ENCODE measurements at places on chromosomes 7 and 10. TPM values are rescaled to one million over a fixed set of nuclear protein-coding genes. Genes with fewer than 3 reads are reported as not detected.

DNA sequence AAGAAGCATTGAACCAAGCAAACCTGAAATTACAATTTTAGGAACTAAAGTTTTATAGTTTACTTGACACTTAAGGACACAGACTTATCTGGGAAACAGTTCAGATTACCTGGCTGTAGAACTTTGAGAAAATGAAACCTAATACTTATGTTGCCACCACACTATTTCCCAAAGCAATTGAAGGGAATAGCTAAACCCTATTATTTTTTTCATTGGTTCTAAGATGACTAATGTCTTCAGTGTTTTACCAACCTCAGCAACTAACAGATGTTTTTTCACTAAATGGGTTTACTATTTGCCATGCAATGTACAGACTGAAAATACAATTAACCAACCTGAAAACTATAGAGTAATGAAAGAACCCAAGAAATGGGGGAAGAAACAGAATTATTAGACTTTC lies 689.6 kb downstream of the SORCS1 start:
- H3K4me1 ChIP-seq, result no peaks in the 10 kb centered on the region
- no peak overlapping the region for H3K27ac ChIP-seq
- no peak overlapping the region for H3K4me3 ChIP-seq
- DNase-seq, result no peak
- H3K36me3 ChIP-seq, result no peaks in the 10 kb centered on the region

DNA sequence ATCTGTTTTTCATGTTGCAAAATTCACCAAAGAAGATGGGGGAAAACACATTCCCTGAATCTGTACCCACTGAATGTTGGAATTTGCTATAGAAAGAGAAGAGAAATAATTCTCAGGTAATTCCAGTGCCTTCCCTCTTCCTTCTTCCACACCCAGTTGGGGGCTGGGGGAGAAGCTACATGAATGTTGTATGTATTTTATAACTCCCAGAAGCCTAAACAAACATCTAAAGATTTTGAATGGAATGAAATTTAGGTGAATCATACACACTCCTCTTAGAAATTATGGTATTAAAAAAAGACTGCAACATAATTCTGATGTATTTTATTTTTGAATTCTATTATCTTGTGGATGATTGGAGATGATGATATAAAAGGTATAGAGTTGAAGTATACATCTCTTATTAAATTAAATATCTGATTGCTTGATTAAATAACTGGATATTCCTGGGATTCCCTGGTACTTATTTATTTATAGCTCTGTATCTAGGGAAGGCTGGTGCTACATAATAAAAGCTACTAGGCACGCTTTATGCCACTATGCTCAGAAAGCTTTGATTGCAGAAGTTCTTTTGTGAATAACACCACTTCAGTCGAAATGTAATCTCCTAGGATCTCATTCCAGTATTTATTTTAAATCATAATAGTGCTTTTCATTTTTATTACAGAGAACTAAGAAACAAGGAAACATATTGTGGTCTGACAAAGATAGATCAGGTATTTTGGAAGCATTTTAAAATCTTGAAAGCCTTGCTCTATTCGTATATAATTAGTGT lies 98.5 kb downstream of the MCU start:
- H3K27ac ChIP-seq, result no peak overlapping the region
- no peaks in the 10 kb centered on the region for H3K36me3 ChIP-seq
- no peak overlapping the region for H3K4me3 ChIP-seq
- no peaks in the 10 kb centered on the region for H3K27me3 ChIP-seq
- peaks cover 9% of the 10 kb centered on the region for H3K4me1 ChIP-seq

Gene FZD1
- 0.61 TPM for total RNA-seq

- 0 out of 2 replicates have a peak, but pooled peaks cover 2% of the 10 kb centered on the region for H3K4me1 ChIP-seq
- H3K4me3 ChIP-seq, result no peak overlapping the region
- DNase-seq, result no peak
- H3K36me3 ChIP-seq, result peaks cover 7% of the 10 kb centered on the region
- H3K27me3 ChIP-seq, result no peaks in the 10 kb centered on the region
These were observed 85.8 kb upstream of the GPR22 start for GRCh38 chr7:107384025-107384424.

- no peaks in the 10 kb centered on the region for H3K4me1 ChIP-seq
- DNase-seq, result no peak
- no peaks in the 10 kb centered on the region for H3K27me3 ChIP-seq
- no peak overlapping the region for H3K4me3 ChIP-seq
These were observed 35.6 kb downstream of the SRPK2 start for GRCh38 chr7:105352901-105353668.

Gene PAPSS2
- total RNA-seq, result 24.0 TPM

DNA sequence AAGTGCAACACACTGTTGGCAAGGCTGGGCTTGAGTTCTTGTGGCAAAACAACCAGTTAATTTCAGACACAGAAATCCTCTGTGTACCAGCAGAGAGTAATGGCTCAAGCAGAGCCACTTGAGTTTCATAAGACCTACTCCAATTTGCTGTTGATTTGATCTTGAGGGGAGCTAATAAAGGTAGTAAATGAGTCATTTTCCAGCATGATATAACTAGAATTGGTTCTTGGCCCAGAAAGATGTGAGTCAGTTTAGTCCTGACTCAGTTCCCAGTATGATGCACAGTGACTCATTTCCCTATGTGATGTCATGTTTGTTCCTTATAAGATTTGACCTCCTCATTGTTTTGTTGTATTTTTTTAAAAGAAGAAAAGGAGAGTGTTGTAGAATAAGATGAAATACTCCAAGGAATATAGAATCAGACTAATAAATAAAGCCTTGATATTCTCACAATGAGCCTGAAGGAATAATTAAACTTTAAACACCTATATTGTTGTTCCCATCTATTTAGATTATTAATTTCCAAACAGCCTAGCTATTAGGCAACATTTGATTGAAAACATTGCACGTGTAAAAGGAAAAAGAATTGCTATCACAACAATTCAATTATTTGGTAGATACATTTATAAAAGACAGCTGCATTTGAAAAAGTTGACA lies 186.2 kb downstream of the REEP3 start:
- DNase-seq, result no peak
- H3K4me3 ChIP-seq, result no peak overlapping the region
- H3K36me3 ChIP-seq, result peaks cover 3% of the 10 kb centered on the region
- H3K27ac ChIP-seq, result no peak overlapping the region
- H3K27me3 ChIP-seq, result no peaks in the 10 kb centered on the region

DNA sequence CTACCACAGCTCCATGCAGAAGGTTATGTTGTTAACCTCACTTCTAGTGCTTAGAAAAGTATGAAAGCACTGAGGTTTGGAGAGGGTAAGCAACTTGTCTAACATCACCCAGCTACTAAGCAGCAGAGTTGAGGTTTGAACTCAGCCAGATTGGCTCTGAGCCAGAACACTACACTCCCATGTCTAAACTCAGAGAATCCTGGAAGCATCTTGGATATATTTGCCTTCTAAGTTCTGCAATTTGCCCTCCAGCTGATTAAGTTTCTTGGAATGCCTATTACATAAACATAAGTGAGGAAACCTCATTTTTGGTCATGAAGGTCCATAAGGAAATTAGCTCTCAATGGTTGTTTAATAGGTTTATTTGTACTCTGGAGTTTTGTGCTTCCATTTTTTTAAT lies 78.1 kb upstream of the PHYHIPL start:
- no peak overlapping the region for H3K4me3 ChIP-seq
- H3K27me3 ChIP-seq, result no peaks in the 10 kb centered on the region
- H3K36me3 ChIP-seq, result no peaks in the 10 kb centered on the region
- no peak for DNase-seq

Gene TAS2R5
- 0.92 TPM for total RNA-seq

DNA sequence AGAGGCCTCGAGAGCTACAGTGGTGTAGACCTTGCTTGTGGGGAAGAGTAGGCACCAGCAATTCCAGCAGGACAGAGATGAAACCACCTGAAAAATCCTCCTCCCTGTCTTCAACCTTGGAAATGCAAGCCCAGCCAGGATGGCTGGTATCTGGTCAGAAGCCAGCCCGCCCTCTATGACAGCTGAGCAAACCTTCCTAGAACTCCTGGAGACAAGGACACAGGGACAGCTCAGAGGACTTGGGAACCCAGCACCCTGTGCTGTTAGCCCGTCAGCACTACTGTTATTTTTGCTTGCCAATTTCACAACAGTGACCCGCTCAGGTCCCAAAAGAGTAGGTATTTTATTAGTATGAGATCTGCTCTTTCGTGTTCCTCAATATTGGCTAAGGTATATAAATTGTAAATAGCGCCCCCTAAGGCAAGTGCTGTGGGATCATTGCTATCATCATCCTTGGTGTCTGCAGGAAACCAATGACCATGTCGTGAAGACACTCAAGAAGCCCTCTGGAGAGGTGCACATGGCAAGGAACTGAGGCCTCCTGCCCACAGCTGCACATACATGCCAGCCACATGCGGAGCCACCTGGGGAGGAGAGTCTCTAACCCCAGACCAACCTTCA lies 156.5 kb upstream of the CHST15 start:
- DNase-seq, result peak; percentile 35
- no peaks in the 10 kb centered on the region for H3K27me3 ChIP-seq
- H3K4me1 ChIP-seq, result no peaks in the 10 kb centered on the region
- H3K4me3 ChIP-seq, result no peak overlapping the region
- H3K27ac ChIP-seq, result no peak overlapping the region

DNA sequence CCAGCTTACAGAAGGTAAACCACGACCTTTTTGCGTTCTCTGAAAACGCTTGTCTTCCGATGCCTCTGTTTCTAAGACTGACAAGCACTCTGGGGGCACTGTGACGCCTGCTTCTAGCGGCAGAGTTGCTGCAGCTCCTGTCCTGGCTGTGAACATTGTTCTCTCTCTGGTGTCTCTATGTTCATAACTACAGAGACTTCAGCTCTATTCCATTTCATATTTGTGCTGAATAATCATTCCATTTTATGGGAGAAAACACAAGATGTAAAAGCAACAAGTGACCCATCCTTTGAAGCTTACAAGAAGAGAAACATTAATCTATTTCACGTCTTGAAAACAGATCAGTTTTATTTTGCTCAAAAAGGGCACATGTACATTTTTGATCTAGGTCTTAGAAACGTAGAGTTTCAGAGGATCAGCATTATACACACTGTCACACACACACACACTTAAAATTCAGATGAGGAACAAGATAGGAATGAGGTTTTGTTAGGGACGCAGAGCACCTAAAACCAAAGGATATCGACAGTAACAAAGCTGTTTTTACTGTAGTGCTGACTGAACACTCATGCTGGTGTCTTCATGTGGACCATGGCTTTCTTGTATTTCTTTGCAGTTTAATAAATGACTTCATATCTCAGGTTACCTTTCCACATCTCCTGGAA lies 3.0 kb downstream of the IKZF1 start:
- H3K27me3 ChIP-seq, result peaks cover 18% of the 10 kb centered on the region
- H3K4me3 ChIP-seq, result no peak overlapping the region
- no peak overlapping the region for H3K27ac ChIP-seq
- no peaks in the 10 kb centered on the region for H3K36me3 ChIP-seq
- no peaks in the 10 kb centered on the region for H3K4me1 ChIP-seq

Gene C10orf105
- total RNA-seq, result 0.26 TPM

GRCh38 chr10:62653254-62653653 lies 151.3 kb upstream of the ADO start:
- H3K4me1 ChIP-seq, result no peaks in the 10 kb centered on the region
- no peak overlapping the region for H3K27ac ChIP-seq
- H3K27me3 ChIP-seq, result no peaks in the 10 kb centered on the region
- H3K4me3 ChIP-seq, result no peak overlapping the region

DNA sequence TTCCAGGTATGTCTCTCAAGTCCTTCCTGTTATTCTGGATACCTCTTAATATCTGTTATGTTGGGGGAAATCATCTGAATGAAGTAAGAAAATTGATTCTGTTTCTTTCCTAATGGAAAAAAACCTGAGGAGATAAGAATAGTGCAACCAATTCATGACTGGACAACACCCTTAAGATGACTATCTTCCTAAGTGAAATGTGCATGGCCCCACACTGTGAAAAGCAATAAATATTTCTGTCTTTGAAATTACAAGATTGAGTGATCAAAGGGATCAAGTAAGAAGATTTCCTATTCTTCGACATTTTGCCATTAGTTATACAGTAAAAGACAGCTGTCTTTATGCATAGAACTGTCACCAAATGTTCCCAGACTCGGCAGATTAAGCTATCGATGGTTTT lies 73.9 kb downstream of the CHCHD3 start:
- no peaks in the 10 kb centered on the region for H3K27me3 ChIP-seq
- H3K36me3 ChIP-seq, result 0 out of 2 replicates have a peak, but pooled peaks cover 1% of the 10 kb centered on the region
- DNase-seq, result no peak
- no peaks in the 10 kb centered on the region for H3K4me1 ChIP-seq
- H3K27ac ChIP-seq, result no peak overlapping the region

DNA sequence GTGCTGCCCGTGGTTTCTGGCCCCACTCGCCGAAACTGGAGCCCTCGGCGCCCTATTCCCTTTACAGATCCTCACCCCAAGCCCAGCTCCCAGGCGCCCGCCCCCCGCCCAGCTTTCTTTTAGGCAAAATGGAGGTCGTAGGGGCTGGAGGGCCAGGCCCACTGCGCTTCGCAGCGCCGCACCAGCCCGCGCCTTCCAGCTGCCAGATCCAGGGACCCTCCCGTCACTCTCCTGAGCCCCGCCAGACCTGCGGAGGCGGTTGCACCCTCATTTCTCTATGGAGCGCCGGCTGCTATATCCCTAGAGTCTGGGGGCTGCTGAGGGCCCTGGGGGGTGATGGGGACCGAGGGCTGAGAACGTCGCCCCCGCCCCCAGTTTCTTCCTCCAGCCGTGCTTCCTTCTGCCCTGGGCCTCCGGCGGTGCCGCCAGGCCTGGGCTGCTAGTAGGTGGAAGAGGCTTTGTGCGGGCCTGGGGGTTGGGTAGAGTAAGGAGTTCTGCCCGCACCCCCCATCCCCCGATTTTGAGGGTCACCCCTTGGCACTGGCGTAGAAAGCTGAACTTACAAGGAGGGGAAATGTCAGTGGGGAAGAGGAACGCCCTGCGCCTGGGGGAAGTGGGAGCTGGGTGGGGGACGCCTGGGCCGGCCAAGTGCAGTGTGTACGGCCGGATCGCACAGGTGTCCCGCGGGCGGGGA lies 1.0 kb downstream of the GNB2 start:
- H3K27me3 ChIP-seq, result no peaks in the 10 kb centered on the region
- no peak for DNase-seq
- no peaks in the 10 kb centered on the region for H3K4me1 ChIP-seq
- H3K27ac ChIP-seq, result no peak overlapping the region
- H3K36me3 ChIP-seq, result peaks cover 24% of the 10 kb centered on the region

DNA sequence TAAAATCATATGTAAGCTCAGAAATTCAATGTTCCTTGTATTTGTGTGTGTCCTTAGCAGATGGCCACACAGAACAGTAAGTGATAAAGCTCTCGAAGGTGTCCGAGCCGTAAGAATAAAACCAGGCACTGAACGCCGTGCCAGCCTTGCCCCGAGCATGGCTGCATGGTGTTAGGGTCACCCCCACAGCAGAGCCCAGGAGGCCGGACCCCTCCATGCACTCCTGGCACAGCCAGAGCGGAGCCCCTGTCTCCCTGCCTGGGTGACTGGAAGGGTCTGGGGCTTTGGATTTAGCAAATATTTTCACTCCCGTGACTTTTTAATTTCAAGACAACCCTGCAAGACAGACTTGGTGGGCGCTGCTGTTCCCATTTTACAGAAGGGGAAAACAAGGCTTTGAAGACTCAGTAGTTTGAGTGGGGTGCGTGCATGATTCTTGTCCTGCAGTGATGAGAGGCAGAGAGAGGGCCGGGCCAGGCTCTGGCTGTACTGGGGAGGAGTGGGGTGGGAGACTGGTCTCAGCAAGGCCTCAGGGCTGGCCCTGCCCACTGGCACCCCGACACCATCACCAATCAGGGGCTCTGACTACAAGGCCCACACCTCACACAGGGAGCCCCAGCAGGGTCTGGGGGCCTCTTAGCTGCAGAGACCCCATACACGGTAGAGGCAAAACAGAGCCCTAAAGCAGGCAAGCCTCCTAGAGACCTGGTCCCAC lies 39.4 kb downstream of the VIPR2 start:
- H3K4me3 ChIP-seq, result no peak overlapping the region
- no peak for DNase-seq
- peaks cover 6% of the 10 kb centered on the region for H3K4me1 ChIP-seq
- H3K27ac ChIP-seq, result no peak overlapping the region
- H3K36me3 ChIP-seq, result peaks cover 19% of the 10 kb centered on the region

Gene IGFBP1
- not detected for total RNA-seq

Measured in H9 (cell line).